ENCODE measurements at places on chromosomes 6 and 20. TPM values are rescaled to one million over a fixed set of nuclear protein-coding genes. Genes with fewer than 3 reads are reported as not detected.

HSD17B8 gene
- 27.3 TPM for total RNA-seq

SLC35D3 gene
- not detected for total RNA-seq

GRCh38 chr20:37202267-37202943 lies 23.1 kb upstream of the MROH8 start:
- ATAC-seq = peak; percentile 59

DNA sequence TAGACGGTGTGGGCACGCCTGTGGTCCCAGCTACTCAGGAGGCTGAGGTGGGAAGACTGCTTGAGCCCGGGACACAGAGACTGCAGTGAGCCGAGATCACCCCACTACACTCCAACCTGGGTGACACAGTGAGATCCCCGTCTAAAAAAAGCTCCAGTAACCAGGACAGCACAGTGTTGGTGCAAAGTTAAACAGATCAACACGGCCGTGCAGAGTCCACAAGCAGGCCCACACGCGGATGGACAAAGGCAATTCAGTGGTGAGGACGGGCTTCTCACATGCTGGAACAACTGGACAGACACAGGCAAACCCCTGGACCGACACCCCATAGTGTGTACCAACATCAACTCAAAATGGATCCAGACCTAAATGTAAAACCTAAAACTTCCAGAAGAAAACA lies 41.7 kb downstream of the TAF4 start:
- no peak for ATAC-seq

CRISP2 gene
- total RNA-seq = not detected

GRCh38 chr20:41664584-41664983 lies 46.4 kb upstream of the CHD6 start:
- no peak for ATAC-seq

SNAP25 gene
- total RNA-seq = 0.08 TPM

DNA sequence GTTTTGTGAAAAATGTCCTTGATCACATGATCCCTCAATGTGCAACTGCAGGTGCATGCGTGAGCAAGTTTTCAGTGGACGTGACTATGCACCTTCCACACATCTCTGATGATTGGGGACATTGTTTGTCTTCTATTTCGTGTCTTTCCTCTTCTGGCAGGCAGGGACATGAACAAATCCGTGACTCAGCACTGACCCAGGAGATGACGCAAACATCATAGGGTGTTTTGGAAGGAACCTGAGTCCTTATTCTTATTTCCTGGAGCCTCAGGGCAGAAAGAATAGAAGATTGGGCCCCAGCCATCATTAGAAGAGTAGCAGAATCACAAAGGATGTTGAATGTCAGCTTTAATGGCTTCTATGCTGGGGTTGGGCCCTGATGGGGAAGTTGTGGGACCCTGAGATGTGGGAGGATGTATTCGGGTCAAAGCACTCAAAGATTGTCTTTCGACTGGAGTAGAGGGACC lies 11.9 kb upstream of the SIRPD start:
- ATAC-seq = peak; percentile 93

DDX43 gene
- 0.56 TPM for total RNA-seq

All from esophagus mucosa (tissue), 1 donor.